K562 (cell line): ENCODE measurements at places on chromosomes 6 and 20. TPM values are rescaled to one million over a fixed set of nuclear protein-coding genes. Genes with fewer than 3 reads are reported as not detected.

Gene ZNF165
- total RNA-seq = 1.1 and 1.2 TPM in 2 replicates

Gene FLRT3
- total RNA-seq = 0.04 and 0.07 TPM in 2 replicates

Gene RSPO3
- not detected in 2 replicates for total RNA-seq

Gene TMEM74B
- total RNA-seq = 18.3 and 18.5 TPM in 2 replicates

Gene CGAS
- 0.04 and 0.11 TPM in 2 replicates for total RNA-seq

Gene IFNGR1
- 16.8 and 17.7 TPM in 2 replicates for total RNA-seq

DNA sequence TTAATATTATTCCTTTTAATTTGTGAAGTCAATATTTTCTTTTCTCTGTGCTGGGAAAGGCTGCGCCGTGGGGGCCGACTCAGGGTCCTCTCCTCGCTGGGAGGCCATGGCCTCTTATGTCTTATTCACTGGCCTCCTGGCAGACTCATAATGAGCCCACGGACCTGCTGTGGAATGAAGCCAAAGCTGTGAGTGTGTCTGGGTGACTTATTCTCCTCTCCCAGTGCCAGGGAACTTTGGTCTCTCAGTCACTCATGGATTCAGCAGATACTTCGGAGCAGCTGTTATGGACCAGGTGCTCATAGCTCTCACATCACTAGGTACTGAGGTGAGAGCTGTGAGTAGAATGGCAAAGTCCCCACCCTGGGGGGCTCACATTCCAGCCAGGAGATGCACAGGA lies 297.6 kb downstream of the CDH26 start:
- DNase-seq = no peak

GRCh38 chr20:13054011-13054410 lies 45.2 kb downstream of the SPTLC3 start:
- no peak for DNase-seq

DNA sequence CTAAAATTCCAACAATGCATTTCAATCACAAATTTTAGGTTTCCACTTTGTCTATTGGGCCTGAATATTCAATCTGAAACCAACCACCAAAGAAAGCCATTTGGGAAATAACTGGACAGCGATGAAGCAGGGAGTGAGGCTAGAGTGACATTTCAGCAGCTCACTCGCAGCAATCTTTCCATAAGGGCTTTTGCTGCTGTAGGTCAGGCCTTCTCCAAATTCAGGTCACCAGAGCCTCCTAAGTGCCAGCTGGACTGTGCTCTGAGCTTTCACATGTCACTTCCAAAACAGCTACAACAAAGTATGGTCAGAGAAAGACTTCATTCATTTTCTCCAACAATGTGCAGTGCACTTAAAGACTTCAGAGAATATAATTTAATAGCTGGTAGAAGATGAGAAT lies 194.8 kb downstream of the FRK start:
- no peak for DNase-seq

GRCh38 chr6:52788478-52788877 lies 15.1 kb downstream of the GSTA1 start:
- DNase-seq = no peak

DNA sequence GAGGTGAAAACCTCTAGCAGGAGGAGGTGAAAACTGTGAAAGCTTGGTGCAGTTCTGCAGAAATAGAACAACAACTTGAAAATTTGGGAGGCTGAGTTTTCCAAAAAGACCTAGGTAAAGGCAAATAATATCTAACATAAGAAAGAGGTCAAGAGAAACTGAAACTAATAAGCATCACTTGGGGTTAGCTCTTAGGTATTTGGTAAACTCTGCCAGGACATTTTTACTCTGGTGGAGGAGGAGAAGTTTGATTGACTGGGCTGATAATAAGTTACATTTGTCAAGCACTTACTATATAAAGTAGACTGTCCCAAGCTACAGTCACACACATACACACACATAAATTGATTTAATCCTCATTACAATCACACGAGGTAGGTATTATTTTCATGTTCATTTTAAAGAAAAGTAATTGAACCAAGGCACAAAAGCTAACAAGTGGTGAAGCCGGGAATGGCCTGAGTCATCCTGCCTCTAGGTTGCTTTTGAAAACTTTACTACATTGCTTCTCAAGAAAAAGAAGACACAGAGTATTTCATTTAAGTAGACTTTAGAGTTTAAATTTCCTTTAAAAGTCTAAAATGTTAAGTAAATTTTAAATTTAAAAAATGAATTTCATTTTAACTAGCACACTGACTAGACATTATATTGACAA lies 275.5 kb downstream of the PTPRK start:
- DNase-seq = no peak

DNA sequence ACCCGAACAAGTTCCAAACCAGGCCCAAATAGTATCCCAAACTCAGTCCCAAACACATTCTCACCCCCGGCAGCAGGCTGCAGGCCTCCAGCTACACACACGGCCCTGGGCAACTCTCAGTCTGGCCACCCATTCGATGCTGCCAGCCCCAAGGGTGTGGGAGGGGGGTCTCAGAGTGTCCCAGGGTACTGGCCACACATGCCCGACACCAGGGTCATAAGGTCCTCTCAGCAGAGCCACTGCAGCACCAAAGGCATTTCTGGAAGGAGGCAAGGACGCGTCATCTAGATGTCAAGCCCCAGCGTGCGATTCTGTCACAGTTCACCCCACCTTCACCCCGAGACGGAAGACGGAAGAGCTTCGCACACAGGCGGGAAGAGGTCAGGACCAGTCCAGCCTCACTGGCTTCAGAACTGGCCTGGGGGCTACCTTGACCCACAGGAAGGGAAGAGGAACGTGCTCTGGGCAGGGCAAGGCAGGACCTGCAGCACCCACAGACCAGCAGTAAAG lies 9.5 kb downstream of the MYL9 start:
- DNase-seq = no peak

GRCh38 chr6:138258991-138259390 lies 40.7 kb upstream of the PBOV1 start:
- no peak for DNase-seq

DNA sequence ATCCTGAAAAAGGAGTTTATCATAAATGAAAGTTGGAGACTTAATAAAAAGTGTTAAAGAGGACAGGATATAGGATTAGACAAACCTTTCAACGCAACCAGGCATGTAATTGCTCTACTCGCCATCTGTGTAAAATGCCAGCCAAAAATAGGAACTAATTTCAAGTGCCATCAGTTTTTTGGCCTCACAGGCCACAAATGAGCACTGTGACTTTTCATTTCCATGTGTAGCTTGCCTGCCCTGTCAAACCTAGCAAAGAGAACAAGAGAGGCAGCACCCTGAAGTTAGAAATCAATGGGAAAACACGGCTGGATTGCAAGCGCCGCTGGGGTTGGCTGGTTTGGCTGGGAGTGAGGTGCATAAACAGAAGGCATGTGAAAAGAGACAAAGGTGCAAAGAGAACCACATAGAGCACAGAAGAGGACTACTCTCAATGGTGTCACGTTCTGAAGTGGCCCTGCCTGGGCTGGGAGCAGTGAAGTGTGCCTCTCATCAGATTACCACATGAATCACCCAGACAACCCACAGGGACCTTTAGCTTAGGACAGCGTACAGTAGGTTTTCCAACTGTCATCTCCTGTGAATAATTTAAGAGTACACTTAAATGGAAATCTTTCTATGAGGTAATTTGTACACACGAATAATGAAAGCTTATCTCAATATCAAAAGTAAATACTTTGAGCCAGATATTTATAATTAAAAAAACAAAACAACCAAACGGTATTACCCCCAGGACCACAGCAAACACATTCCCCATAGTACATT lies 78.0 kb upstream of the NHSL1 start:
- no peak for DNase-seq

GRCh38 chr20:36808317-36809257 lies 35.0 kb upstream of the DSN1 start:
- DNase-seq = peak; percentile 75

GRCh38 chr6:2861060-2861821 lies 19.6 kb upstream of the SERPINB1 start:
- DNase-seq = no peak

GRCh38 chr6:110183292-110183885 lies 3.2 kb downstream of the CDC40 start:
- DNase-seq = no peak

- no peak for DNase-seq
These were observed 6.4 kb upstream of the GMNN start for GRCh38 chr6:24768361-24768760.

DNA sequence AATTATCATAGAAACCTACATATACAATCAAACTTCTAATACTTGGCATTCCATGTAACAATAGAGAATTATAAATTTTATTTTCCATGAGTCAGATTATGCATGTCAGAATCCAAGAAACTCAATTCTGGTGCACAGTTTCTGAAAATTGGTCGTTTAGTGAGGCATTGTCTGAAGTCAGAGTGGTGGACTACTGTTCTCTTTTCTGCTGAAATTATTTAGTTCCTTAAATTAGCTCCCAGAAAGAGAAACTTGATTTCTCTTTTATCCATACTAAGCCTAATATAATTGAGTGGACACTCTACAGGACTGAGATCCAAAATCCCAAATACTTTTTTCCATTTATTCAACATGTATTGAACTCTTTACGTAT lies 265.5 kb downstream of the ALDH8A1 start:
- no peak for DNase-seq

- no peak for DNase-seq
These were observed 350.7 kb downstream of the LAMA2 start for GRCh38 chr6:129233458-129234134.

DNA sequence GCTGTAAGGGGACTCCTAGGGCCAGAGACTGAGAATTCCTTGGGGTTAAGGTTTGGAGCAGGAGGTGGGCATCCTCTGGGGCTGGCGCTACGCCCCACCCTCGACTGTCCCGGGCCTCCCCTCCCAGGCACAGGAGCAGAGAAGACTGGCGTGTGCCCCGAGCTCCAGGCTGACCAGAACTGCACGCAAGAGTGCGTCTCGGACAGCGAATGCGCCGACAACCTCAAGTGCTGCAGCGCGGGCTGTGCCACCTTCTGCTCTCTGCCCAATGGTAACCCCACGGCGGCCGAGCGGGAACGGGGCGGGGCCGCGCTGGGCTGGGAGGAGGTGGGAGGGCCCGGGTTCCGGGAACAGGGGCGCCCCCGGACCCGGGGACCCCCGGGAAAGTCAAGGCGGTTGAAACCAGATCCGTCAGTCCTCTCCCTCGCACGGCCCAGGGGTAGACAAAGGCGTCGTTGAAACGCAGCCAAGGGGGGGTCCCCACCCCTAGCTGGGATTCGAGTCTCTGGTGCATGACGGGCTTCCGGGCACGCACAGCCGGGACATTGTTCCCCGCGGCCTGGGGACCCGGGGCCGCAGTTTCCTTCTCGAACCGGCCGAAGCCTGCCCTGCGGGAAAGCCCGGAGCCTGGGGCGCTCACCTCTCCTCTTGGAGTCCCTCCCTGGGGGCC lies 844 bp downstream of the WFDC2 start:
- no peak for DNase-seq

DNA sequence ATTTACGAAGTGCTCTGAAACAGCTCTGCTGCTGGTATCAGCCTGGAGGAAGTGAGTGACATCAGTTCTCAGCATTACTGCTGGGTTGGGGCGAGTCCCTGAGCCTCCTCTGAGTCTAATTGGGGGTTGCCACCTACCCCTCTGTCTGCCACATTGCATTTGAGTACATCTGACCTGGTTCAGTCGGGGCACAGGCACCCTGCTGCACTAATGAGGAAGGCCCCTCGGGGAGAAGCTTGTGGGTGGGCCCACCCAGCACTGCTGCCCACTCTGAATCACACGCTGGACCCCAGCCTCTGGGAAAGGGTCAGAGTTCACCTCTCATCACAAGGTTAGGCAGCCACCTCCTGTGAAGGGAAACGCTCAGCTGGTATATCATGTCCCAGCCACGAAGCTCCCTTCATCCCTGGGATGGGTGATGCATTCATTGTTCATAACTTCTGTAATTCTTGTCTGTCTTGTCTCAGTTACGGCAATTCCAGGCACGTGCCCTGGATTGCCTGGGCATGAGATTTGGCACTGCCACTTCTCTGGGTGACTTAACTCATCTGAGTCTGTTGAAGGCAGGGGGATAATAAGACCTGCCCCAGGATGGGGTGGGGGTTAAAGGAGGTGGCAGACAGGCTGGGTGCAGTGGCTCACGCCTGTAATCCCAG lies 13.3 kb downstream of the DNMT3B start:
- no peak for DNase-seq

GRCh38 chr6:14910692-14911547 lies 334.9 kb upstream of the JARID2 start:
- DNase-seq = no peak

DNA sequence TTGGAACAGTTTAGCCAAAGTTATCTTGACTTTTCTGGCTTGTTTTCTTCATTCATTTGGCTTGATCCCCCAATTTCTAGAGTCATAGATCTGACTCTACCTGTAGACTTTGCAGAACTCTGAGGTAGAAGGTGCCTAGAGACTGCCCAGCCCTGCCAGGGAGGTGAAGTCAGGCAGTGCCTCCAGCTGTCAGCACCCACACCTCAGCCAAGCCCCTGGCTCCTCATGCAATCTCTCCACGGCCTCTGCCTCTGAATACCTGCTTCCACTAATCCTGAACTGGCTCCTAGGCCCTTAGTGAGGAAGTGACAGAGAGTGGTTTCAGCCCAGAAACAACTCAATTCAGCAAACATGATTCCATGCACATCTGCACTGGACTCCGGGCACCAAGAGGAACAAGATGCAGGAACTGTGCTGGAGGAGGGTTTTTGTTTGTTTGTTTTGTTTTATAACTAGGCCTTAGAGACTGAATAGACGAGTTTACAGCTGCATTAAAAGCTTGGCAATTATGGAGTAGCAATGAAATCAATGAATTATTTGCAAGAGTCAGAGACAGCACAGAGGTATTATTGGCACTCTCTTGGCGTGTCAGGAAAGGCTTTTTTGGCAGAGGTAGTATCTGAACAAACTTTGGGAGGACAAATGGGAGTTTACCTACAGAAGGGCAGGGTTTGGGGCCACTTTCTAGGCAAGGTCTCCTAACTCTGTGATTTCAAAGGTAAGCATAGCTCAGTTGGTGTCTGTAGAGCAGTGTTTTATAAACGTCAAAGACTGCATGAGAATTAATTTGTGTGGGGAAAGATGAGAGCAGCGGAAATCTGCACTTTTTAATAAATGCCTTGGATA lies 25.2 kb downstream of the TGM3 start:
- no peak for DNase-seq

DNA sequence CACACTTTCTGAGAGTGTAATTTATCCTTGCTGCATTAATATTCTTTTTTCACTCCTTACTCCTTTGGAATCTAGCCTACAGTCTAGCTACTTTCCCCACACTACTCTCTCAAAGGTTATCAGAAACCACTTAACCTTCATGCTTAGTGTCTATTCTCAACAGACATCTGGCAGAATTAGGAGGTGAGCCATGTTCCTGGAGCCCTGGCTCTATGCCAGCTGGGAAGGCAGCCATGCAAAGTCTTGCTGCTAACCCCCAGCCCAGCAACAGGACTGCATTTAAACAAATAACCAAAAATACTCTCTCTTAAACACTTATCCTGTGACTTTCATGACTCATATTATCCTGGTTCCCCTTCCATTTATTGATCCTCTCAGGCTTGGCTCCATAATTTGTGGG lies 260.2 kb downstream of the BCKDHB start:
- no peak for DNase-seq

DNA sequence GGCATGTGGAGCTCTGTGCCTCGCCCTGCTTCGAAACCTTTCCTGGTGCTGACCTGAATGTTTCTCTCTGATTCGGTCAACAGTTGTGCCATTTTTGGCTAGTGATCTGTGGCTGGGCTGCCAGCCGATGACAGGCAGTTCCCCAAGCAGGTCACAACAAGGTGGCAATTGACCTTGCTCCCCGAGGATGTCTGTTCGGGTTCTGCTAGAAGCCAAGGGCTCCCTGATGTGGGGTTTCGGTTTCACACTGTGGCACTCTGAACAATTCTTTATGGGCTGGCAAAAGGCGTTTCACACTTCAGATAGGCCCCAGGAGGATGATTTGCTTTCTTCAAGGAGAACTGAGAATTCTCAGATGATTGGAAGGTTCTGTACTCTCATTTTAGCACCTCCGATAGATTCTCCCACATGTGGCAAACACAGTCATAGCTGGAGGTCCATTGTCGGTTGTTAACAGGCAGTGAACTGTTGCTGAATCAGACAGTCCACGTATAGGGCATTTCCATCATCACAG lies 135.6 kb downstream of the SLC24A3 start:
- DNase-seq = no peak
